ENCODE measurements at places on chromosomes 4 and X.

- DNase-seq = no peak
These were observed 7.6 kb upstream of the ZCCHC18 start for GRCh38 chrX:104104676-104105075.

- no peak for DNase-seq
These were observed 36.0 kb downstream of the DLG3 start for GRCh38 chrX:70480660-70481018.

GRCh38 chrX:42748067-42748850 lies 29.7 kb downstream of the PPP1R2C start:
- no peak for DNase-seq

DNA sequence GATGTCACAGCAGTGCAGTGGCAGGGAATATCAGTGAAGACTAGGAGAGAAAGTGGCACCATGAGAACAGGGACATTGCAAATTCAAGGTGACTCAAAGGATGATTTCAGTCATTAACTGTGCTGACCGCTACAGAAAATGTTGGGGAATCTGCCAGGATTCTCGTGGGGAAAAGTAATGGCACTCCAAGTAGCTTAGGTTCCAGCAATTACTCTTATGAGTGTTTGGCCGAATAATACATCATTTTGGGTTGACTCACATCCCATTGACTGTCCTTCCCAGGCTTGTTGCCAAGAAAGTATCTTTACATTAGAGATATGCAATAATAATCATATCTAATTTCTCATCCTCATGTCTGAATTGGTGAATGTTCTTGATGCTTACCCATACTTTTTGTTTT lies 1411.1 kb upstream of the PCDH7 start:
- DNase-seq = no peak

- no peak for DNase-seq
These were observed 24.6 kb downstream of the CFAP299 start for GRCh38 chr4:80360084-80360483.

GRCh38 chrX:16664626-16665025 lies 14.7 kb downstream of the S100G start:
- DNase-seq = no peak

GRCh38 chr4:71833232-71833900 lies 49.5 kb upstream of the GC start:
- DNase-seq = no peak

DNA sequence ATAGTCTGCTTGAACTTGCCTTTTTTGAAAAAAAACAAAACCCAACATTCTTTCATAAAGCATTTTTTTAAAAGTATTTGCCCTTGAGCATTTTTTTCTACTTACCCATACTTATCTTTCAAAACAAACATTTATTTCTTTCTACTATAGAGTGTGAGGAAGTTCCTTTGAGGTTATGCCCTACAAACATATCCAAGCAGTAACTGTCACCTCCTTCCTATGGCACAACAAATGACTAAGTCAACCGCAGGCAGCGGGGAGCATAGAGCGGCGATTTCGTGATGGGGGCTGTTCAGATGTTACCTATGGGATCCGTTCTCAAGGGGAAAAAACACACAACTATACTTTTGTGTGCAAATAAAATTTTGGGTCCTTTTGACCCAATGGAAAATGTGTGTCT lies 19.4 kb downstream of the SPRY1 start:
- DNase-seq = no peak

- DNase-seq = no peak
These were observed 74.8 kb upstream of the CPXCR1 start for GRCh38 chrX:88672261-88672660.

- DNase-seq = peak; percentile 44
These were observed 42.9 kb downstream of the USP26 start for GRCh38 chrX:133053861-133054598.

GRCh38 chr4:158945529-158946108 lies 157.3 kb upstream of the RAPGEF2 start:
- DNase-seq = no peak

DNA sequence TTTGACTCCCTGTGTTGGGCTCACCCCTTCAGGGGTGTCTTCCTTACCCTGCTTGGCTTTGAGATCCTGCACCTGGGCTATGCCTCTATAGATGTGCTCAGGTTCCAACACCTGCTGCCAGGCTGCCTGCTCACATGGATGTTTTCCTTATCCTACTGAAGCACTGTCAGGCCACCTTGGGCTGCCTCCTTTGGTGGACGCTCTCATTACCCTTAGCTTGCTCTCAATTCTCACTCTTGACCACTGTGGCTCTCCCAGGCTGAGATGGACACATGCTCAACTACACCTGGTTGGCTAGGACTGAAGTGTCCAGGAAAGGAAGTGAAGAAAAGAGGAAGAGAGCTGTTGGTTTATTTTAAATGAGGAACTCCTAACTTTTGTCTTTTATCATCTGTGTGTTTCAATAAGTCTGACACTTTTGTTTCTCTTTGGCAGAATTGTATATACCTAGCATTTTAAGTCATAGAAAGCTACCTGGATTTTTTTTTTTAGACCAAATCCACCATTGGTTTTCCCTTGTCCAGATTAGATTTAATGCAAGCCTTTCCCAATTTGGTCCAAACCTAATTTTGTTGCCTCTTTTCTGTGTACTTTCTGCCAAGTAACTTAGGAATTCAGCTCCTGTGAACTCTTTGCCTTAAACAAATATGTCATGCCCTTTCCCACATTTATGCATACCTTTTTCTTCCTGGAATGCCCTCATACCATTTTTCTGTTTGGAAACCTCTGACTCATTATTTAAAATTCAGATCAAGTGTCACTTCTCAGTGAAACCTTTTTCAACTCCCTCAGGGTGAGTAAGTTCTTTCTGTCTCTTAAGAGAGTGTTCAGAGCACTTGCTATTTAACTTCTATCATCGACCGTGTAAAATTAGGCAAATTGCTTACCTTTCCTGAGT lies 175.8 kb downstream of the GC start:
- DNase-seq = peak; percentile 74

GRCh38 chr4:73902817-73903547 lies 33.8 kb downstream of the CXCL1 start:
- no peak for DNase-seq
